Neural progenitor cell (in vitro differentiated cells): ENCODE measurements at places on chromosomes 3 and 15. TPM values are rescaled to one million over a fixed set of nuclear protein-coding genes. Genes with fewer than 3 reads are reported as not detected.

DNA sequence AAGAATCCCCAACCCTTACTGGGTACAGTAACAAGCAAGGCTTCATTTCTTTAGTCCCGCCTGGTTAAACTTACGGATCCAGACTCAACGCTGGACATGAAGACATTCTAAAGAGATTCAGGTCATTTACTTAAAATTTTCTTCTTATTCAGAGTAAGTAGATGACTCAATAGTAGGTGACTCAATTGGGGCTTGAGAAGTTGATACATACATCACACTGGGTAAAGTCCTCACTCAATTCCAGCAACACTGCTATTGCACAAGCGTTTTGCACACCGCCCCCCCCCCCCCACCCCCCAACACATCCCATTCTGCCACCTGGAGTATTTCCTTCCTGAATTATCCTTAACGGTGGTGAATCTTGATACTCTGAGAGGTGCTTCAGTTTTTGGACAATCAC lies 610.0 kb downstream of the FOXP1 start:
- no peak for DNase-seq

DNA sequence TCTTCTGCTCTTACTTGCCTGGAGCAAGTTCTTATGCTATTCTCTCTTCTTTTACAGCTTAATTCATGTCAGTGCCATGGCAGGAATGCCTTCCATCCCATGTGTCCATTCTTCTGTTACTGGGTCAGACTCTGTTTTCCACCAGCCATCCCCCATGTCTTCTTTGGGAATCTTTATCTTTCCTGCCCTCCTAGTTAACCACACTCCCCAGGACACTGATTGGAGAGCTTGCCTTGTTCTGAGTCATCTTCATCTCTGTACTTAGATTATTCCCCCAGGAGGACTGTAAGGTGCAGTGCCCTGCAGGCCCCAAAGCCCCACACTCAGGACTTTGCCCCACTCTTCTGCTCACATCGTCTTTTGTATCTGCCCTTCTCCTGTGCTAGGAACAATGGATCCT lies 3.6 kb downstream of the ABHD17C start:
- peak; percentile 25 for DNase-seq

GRCh38 chr3:101171681-101172191 lies 148.6 kb downstream of the IMPG2 start:
- DNase-seq: no peak

- no peak for DNase-seq
Observed at GRCh38 chr3:123123716-123124616, 57.1 kb downstream of the PDIA5 start.

- DNase-seq: no peak
Observed at GRCh38 chr3:60609446-60609845, 641.8 kb downstream of the FHIT start.

DNA sequence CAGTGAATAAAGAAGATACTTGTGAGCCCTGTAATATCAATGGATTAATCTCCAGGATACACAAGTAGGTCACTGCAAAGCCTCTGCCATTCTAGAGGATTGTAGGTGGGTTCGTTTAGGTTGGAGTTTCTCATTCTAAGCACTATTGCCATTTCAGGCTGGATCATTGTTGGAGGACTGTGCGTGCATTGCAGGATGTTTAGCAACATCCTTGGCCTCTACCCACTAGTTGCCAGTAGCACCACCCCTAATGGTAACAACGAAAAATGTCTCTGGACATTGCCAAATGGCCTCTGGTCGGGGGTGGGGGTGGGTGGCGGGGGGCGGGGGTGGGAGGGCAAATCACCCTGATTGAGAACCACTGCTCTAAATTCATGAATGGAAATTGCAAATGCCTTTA lies 4.9 kb upstream of the IFT57 start:
- no peak for DNase-seq

GRCh38 chr3:106447723-106448301 lies 579.0 kb upstream of the CBLB start:
- no peak for DNase-seq

- DNase-seq: no peak
Observed at GRCh38 chr3:70383360-70383831, 71.0 kb upstream of the MDFIC2 start.

DNA sequence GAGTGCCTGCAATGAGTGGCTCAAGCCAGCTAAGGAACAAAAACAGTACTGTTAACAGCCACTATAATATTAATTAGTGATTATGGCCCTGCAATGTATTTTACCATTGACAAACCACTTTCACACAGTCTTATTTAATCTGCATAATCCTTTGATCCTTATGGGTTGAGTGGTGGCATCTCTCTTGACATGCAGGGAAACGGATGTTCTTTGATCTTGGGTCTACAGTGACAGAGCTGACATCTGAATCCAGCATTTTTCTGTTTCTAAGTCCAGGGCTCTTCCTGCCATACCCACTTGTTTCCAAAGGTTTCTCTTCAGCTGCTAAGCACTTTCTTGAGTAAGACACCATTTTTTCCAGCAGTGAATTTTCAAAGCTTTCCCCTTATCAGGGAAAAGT lies 277.7 kb upstream of the ROPN1 start:
- DNase-seq: no peak

DNA sequence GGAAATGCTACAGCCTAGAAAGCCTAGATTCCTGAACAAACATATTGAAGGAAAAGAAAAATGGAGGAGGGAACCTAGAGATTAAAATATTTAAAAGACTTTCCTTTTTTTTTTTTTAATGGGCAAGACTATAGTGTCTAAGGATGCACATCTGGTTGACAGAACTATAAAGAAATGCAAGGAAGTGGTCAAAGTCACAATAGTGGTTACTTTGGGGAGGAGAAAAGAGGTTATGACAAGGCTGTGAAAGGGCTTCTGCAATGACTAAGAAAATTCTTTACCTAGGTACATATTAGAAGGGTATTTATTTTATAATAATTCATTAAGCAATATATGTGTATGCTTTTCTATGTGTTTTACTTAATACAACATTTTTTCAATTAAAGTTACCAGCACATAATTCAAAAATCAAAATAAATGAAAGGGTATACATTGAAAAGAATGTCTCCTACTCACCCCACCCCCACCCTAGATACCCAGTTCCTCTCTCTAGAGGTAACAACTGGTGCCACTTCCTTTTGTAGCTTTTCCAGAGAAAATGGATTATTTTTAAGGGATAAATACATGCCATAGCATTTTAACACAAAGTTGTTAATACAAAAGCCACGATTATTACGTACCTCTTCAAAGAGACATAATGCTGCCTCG lies 70.1 kb downstream of the HERC1 start:
- DNase-seq: no peak

- no peak for DNase-seq
Observed at GRCh38 chr3:31614162-31614921, 81.6 kb downstream of the STT3B start.

DNA sequence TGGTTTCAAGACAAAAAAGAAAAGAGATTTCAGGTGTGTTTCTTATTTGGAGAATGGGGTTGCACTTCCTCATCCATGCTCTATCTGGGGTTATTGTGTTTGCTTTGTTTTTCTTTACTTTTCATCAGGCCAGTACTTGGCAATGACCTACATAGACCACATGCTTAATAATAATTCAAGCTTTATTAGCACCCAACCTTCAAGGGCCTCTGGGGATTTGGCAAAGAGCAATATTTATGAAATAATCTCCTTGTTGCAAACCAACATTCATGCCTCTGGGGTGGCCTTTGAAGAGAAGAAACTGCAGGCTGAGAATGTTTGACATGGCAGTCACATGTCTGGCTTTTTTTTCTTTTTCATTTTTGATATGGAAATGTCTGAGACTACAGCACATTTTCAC lies 68.2 kb upstream of the SNRK start:
- no peak for DNase-seq

DNA sequence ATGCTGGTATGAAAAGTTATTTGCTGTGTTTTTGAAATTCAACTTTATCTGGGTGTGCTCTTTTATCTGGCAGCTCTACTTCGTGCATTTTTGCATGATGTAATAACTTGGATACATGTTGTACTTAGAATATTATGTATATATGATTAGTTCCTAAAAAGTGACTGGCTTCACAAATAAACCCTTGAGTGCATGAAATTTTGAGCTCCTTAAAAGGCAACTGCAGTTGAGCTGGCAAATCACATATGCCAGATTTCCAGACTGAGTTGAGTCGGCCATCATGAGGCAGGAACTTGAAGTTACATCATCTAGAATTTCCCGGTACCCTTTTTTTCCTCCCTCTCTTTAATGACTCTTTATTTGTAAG lies 162.5 kb downstream of the FNDC3B start:
- no peak for DNase-seq

GRCh38 chr3:38317192-38317759 lies 29.3 kb upstream of the XYLB start:
- no peak for DNase-seq

DNA sequence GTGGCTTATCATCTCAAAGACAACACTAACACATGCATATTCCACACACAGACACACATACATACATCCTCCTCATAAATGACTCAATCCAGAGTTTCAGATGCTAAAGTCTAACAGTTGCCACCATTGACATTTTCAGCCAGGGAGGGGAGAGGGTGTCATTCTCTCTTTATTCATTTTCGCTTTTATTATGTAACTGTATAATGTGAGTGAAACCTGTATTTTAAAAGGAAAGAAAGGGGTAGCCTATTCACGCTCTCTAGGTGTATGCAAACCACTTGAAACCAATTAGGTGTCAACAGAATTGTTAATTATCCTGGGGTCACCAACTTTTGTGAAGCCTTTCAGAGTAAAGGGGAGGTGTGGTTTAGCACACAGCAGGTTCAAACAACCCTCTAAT lies 1282.9 kb downstream of the ROBO2 start:
- DNase-seq: peak; percentile 53

DNA sequence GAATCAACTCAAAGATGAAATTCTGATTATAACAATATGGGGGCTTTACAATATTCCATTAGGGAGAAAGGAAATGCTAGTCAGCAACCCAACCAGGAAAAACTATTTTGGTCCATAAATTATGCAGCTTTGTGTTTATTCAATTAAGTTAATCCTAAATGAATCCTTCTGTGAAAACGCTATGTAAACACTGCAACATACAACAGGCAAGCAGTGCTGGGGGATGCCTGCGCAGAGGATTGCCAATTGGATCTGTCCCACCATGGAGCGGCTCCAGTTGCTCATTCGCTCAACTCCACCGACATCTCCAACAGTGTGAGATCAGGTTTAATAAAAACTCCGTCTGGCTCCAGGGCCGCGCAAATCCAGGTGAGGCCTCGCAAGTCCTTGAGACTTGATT lies 290.5 kb upstream of the VEPH1 start:
- DNase-seq: no peak

- no peak for DNase-seq
Observed at GRCh38 chr15:43378601-43379000, 7.7 kb downstream of the TUBGCP4 start.

GRCh38 chr3:55405436-55405835 lies 81.7 kb downstream of the WNT5A start:
- DNase-seq: peak; percentile 69

DNA sequence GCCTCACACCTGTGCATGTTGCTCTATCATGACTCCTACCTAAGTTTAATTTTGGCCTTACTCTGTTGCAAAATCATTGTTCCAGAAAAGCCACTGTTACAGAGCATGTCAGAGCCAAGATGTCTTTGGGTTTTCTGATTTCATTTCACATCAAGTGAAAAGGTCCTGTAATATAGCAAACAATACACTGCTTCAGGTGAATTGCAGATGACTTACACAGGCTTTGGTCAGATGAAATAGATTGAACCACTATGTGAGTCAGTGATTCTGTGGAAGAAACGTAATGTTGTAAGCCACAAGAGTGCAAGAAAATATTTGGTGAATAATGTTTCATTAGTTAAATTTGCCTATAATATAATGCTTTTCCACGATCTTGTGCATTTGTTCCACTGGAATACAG lies 22.7 kb downstream of the EBLN2 start:
- no peak for DNase-seq

DNA sequence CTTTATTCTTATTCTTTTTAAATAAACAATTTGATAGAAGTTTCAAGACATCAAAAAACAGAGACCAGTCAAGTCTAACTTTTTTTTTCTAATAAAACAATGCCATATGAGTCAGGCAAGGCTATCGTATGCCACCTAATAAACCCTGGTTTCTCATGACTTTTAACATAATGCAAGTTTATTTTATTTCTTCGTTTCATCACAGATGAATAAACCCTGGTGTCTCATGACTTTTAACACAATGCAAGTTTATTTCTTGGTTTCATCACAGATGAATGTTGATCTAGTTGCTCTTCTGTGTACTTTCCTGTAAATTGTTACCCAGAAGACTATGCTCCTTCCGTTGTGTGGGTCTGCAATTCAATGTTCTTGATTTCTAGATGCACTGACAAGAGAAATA lies 905.4 kb downstream of the ROBO2 start:
- DNase-seq: no peak

GRCh38 chr15:88604381-88605188 lies 16.6 kb upstream of the AEN start:
- DNase-seq: peak; percentile 61

- DNase-seq: no peak
Observed at GRCh38 chr3:3560591-3561311, 238.5 kb upstream of the LRRN1 start.

DNA sequence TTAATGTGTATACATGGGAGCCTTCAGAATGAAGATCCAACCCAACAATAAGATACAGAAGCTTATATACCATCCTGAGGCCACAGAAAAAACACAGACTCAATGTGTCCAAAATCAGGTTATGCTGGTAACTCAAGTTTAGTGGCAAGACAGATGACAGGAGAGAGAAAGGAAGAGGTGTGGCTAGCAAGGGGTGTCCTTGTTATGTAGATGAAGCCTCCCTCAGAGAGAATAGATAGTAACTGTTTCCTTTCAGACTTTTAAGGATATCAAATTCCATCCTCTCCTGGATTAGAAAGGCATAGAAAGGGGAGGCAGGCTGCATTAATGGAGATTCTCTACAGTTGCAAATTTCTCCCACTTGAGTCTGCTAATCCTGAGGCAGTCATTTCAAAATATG lies 447.4 kb downstream of the GABRB3 start:
- DNase-seq: no peak

DNA sequence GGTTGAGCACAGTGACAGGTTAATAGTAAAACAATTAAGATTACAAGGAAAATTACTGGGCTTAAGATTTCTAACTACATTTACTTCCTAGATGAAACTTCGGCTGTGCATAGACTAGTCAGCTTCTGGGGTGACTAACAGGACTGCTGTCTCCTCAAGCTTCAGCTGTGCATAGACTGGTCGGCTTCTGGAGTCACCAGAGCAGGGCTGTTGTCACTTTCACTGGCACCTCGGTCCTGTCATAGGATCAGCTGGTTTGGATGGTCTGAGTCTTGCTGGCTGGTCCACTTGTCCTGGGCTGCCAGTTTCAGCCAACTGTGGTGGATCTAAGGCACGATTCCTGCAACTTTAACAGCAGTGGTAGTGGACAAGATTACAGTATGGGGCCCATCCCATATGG lies 23.9 kb upstream of the ACAD9 start:
- no peak for DNase-seq

Gene GOLGB1
- total RNA-seq: 35.2 and 52.5 TPM in 2 replicates

Gene EPHB3
- total RNA-seq: 2.3 and 3.6 TPM in 2 replicates

Gene RLBP1
- 1.3 and 2.6 TPM in 2 replicates for total RNA-seq

Gene THPO
- 0.31 and 2.3 TPM in 2 replicates for total RNA-seq

Gene CD200R1
- not detected in 2 replicates for total RNA-seq

Gene C3orf70
- 4.7 and 4.8 TPM in 2 replicates for total RNA-seq

Gene MUSTN1
- 2.0 and 10.8 TPM in 2 replicates for total RNA-seq

Gene ARPP21
- 0.19 TPM in 1 of 2 replicates, not detected in the other for total RNA-seq

Gene COL6A5
- not detected in 2 replicates for total RNA-seq

Gene SLC9C1
- 0.31 and 1.3 TPM in 2 replicates for total RNA-seq

Gene SGO1
- total RNA-seq: 48.2 and 59.2 TPM in 2 replicates

Gene SERPINI2
- total RNA-seq: not detected in 2 replicates

Gene TM4SF1
- total RNA-seq: not detected in 2 replicates

Gene ARHGEF26
- total RNA-seq: 13.4 and 14.0 TPM in 2 replicates
